ENCODE measurements at places on chromosomes 12 and 14. TPM values are rescaled to one million over a fixed set of nuclear protein-coding genes. Genes with fewer than 3 reads are reported as not detected.

KRT75 gene
- total RNA-seq: 0.15 TPM

SPRYD4 gene
- 3.7 TPM for total RNA-seq

POTEM gene
- total RNA-seq: not detected

DNA sequence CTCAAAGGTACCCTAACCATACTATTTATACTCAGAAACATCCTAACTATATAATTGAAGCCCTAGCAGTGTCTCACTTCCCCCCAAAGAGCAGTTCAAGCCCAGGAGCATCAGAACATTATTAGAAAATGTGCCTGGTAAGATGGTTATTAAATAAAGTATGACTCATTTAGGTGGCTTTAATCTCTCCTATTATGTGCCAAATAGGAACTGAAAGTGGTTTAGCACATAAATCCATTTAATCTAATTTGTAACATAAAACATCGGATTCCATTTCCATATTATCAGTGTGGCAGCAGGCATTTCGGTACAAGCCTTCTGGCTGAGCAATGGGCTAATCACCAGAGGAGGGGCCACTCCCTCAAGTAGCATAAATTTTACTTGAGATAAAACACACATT lies 395.2 kb upstream of the TMTC1 start:
- peaks cover 2% of the 10 kb centered on the region for H3K27me3 ChIP-seq
- no peak overlapping the region for H3K27ac ChIP-seq
- H3K4me3 ChIP-seq: no peak overlapping the region
- DNase-seq: no peak
- H3K4me1 ChIP-seq: no peaks in the 10 kb centered on the region

GPHN gene
- total RNA-seq: 26.6 TPM

- peaks cover 15% of the 10 kb centered on the region for H3K27me3 ChIP-seq
- no peak overlapping the region for H3K27ac ChIP-seq
- DNase-seq: no peak
- no peaks in the 10 kb centered on the region for H3K4me1 ChIP-seq
- no peak overlapping the region for H3K4me3 ChIP-seq
These were observed 1.4 kb upstream of the PTPRO start for GRCh38 chr12:15320881-15321280.

KCNA5 gene
- total RNA-seq: not detected

GRCh38 chr14:45068396-45068795 lies 15.5 kb upstream of the PRPF39 start:
- H3K36me3 ChIP-seq: no peaks in the 10 kb centered on the region
- DNase-seq: no peak
- no peak overlapping the region for H3K27ac ChIP-seq
- no peaks in the 10 kb centered on the region for H3K4me1 ChIP-seq
- H3K4me3 ChIP-seq: no peak overlapping the region

HOXC13 gene
- 93.5 TPM for total RNA-seq

KRT3 gene
- total RNA-seq: not detected

GRCh38 chr12:49010092-49010668 lies 8.4 kb downstream of the PRKAG1 start:
- H3K4me3 ChIP-seq: no peak overlapping the region
- no peak for DNase-seq
- H3K4me1 ChIP-seq: no peaks in the 10 kb centered on the region

GRCh38 chr14:62081951-62082350 lies 319.7 kb downstream of the SNAPC1 start:
- no peaks in the 10 kb centered on the region for H3K4me1 ChIP-seq
- H3K27ac ChIP-seq: no peak overlapping the region
- no peaks in the 10 kb centered on the region for H3K27me3 ChIP-seq
- no peaks in the 10 kb centered on the region for H3K36me3 ChIP-seq

B4GALNT3 gene
- total RNA-seq: 2.3 TPM

KRT79 gene
- total RNA-seq: not detected

DNA sequence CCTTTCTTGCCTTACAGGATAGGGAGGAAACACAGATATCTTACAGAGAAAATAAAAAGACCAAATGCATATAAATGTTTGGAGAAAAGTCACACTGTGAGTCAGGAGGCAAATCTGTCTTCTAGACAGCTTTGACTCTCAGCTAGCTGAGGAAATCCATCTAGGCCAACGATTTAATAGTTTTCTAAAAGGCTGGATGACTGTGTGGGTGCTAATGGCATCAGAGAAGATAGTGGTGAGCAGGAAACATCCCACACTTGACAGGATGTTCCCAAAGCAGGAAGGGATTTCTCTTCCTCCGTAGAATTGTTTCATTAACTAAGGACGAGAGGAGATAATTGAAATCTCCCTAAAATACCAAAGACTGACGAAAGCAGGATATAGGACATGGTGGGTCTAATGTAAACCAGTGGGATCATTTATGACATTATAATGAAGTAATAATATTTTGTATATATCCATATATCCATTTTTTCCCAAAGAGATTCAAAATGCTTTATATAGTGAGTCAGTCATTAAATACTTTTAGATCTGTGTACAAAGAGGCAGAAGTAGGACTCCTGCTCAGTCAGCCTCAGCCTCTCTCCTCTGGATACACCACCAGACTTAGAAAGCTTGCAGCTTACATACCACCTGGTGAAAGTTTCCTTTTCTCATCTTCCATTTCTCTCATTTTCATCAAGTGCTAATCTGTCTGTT lies 44.3 kb upstream of the PSMA6 start:
- H3K36me3 ChIP-seq: no peaks in the 10 kb centered on the region
- H3K27me3 ChIP-seq: no peaks in the 10 kb centered on the region
- DNase-seq: no peak
- H3K4me3 ChIP-seq: no peak overlapping the region
- H3K4me1 ChIP-seq: no peaks in the 10 kb centered on the region

GRCh38 chr12:21764065-21764464 lies 10.4 kb downstream of the KCNJ8 start:
- H3K36me3 ChIP-seq: no peaks in the 10 kb centered on the region
- H3K4me3 ChIP-seq: no peak overlapping the region
- H3K27ac ChIP-seq: no peak overlapping the region
- H3K27me3 ChIP-seq: no peaks in the 10 kb centered on the region
- no peaks in the 10 kb centered on the region for H3K4me1 ChIP-seq
- no peak for DNase-seq

TMEM233 gene
- total RNA-seq: not detected

NID2 gene
- total RNA-seq: 0.36 TPM

ESR2 gene
- total RNA-seq: not detected

PRPF40B gene
- total RNA-seq: 26.3 TPM

GRCh38 chr12:76852106-76852505 lies 26.7 kb downstream of the CSRP2 start:
- H3K4me1 ChIP-seq: no peaks in the 10 kb centered on the region
- H3K36me3 ChIP-seq: peaks cover 2% of the 10 kb centered on the region
- DNase-seq: no peak
- H3K27ac ChIP-seq: no peak overlapping the region
- H3K27me3 ChIP-seq: no peaks in the 10 kb centered on the region

SIRT4 gene
- 1.5 TPM for total RNA-seq

- no peaks in the 10 kb centered on the region for H3K36me3 ChIP-seq
- H3K4me3 ChIP-seq: no peak within 1 kb of the TSS
- H3K27ac ChIP-seq: no peak within 1 kb of the TSS
- DNase-seq: no peak
- peaks cover 3% of the 10 kb centered on the region for H3K27me3 ChIP-seq
These were observed at the start of gene SLC6A13 for GRCh38 chr12:262817-263216. SLC6A13 (minus strand) TSS chr12:262836; CDS start chr12:260052, 2,784 bp downstream.

DNA sequence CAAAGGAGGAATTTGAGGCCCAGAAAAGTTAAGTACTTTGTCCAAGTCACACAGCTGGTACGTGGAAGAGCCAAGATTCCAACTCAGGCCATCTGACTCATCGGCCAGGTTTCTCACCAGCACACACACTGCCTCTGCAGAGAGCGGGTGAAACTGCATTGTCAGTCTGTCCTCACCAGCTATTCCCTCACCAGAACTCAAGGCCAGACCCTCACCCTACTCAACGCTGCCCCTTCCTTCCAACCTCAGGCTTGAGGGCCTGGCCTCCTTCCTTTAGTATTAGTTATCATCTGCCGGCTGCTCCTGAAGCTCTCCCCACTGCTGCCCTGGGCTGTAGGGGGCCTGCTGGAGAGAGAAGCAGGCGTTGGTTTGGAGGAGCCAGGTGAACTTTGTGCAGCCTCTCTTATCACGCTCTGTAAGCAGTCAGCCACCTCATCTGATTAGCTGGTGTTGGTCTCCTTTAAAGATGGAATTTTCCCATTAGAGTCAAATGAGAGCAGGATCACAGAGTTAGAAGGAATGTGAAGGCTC lies 16.6 kb upstream of the PLEK2 start:
- H3K4me1 ChIP-seq: peaks cover 7% of the 10 kb centered on the region
- no peak for DNase-seq
- H3K27ac ChIP-seq: peak overlapping the region; percentile 35
- no peaks in the 10 kb centered on the region for H3K36me3 ChIP-seq

TAS2R13 gene
- total RNA-seq: 0.39 TPM

RESF1 gene
- total RNA-seq: 42.4 TPM

DNA sequence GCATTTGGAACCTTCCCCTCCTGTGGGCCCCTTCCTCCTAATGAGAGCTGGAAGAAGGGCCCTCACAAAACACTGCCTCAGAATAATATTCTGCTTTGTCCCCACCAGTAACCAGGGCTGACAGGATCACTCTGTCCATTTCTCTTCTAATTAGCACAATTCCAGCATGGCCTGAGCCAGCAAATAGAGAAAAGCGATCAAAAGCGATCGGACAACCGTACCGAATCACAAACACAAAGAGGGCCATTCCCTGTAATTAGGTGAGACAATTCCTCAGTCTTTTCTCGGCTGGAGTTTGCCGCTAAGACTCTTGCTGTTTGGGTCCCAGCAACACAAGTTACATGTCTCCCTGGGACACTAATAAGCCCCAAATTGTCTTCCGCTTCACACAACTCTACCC lies 35.6 kb upstream of the VSX2 start:
- no peak overlapping the region for H3K27ac ChIP-seq
- DNase-seq: no peak
- H3K27me3 ChIP-seq: no peaks in the 10 kb centered on the region
- no peak overlapping the region for H3K4me3 ChIP-seq

DNA sequence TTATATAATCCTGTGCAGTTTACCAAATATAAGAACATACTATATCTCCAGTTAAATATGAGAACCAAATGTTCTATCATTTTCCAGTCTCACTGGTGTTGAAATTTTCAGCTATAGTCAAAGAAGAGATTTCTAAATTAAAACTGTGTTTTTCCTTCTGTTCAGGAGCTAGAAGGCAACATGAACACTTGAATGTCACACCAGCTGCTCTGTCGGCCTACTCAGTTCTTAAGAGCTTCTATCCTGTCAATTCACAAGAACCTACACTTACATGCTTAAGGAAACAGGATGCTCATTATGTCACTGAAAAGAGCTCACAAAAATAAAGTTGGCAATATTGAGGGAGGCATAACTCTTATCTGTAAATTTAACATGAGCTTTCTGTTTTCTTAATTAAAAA lies 43.1 kb downstream of the ATP2B1 start:
- no peak for DNase-seq
- H3K4me3 ChIP-seq: no peak overlapping the region
- H3K27me3 ChIP-seq: no peaks in the 10 kb centered on the region
- H3K36me3 ChIP-seq: no peaks in the 10 kb centered on the region
- no peak overlapping the region for H3K27ac ChIP-seq
- peaks cover 7% of the 10 kb centered on the region for H3K4me1 ChIP-seq

DNA sequence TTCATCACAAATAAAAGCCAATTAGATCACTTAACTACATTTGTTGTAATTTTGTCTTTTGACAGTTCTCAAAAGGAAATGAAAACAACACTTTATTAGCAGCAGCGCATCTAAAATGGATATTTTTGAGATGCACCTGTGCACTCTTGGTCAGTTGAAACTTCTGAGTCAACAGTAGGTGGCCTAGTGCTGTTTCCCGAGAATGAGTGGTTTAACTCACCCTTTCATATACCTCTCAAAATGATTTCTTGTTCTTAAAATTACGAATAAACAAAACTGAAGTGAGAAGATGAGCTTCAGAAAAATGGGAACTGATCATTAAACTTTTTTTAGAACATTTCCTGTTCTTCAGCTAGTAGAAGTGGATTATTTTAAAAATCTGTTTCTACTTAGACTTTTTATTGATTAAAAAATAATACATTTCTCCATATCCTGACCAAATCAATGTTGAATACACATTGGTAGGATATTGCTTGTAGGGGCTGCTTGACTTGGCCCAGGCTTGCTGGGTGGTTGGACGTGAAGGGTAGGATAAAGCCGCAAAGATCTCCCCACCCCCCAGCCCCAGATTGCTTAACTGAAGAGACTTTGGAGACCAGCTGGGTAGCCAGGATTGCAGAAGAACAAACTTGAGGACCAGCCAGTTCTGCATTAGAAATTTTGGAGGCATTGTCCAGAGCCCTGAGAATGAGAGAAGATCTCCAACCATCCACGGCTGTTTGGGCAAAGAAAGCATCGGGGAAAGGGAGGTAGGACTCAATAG lies 22.3 kb upstream of the STK38L start:
- no peak for DNase-seq
- H3K27ac ChIP-seq: no peak overlapping the region
- H3K27me3 ChIP-seq: peaks cover 4% of the 10 kb centered on the region
- no peaks in the 10 kb centered on the region for H3K4me1 ChIP-seq

- H3K4me1 ChIP-seq: no peaks in the 10 kb centered on the region
- no peaks in the 10 kb centered on the region for H3K36me3 ChIP-seq
- peak; percentile 42 for DNase-seq
These were observed 79.5 kb downstream of the ARMH4 start for GRCh38 chr14:58072288-58073071.

IFT81 gene
- 15.5 TPM for total RNA-seq

GRCh38 chr12:81530352-81530751 lies 228.8 kb downstream of the PPFIA2 start:
- H3K4me1 ChIP-seq: no peaks in the 10 kb centered on the region
- no peak overlapping the region for H3K27ac ChIP-seq
- H3K36me3 ChIP-seq: no peaks in the 10 kb centered on the region
- no peak for DNase-seq

- no peak for DNase-seq
- H3K4me1 ChIP-seq: peaks cover 5% of the 10 kb centered on the region
- H3K36me3 ChIP-seq: no peaks in the 10 kb centered on the region
These were observed 5.8 kb downstream of the ARHGEF40 start for GRCh38 chr14:21075719-21076437.

GRCh38 chr12:11555743-11556625 lies 93.5 kb upstream of the ETV6 start:
- no peak overlapping the region for H3K4me3 ChIP-seq
- DNase-seq: no peak
- H3K36me3 ChIP-seq: no peaks in the 10 kb centered on the region
- no peaks in the 10 kb centered on the region for H3K4me1 ChIP-seq
- peaks cover 8% of the 10 kb centered on the region for H3K27me3 ChIP-seq
- H3K27ac ChIP-seq: no peak overlapping the region

TOMM20L gene
- not detected for total RNA-seq

- DNase-seq: no peak
- no peaks in the 10 kb centered on the region for H3K36me3 ChIP-seq
- H3K27ac ChIP-seq: no peak overlapping the region
- no peak overlapping the region for H3K4me3 ChIP-seq
- H3K27me3 ChIP-seq: no peaks in the 10 kb centered on the region
These were observed 109.3 kb downstream of the PTPRQ start for GRCh38 chr12:80553316-80553715.

GRCh38 chr12:14885718-14886221 lies at the start of gene MGP:
MGP (minus strand) TSS chr12:14885854; CDS start chr12:14885791, 63 bp downstream.
- H3K4me3 ChIP-seq: no peak within 1 kb of the TSS
- H3K36me3 ChIP-seq: no peaks in the 10 kb centered on the region
- DNase-seq: no peak
- H3K27me3 ChIP-seq: no peaks in the 10 kb centered on the region

- H3K4me1 ChIP-seq: peaks cover 4% of the 10 kb centered on the region
- peaks cover 3% of the 10 kb centered on the region for H3K36me3 ChIP-seq
- H3K27ac ChIP-seq: peak overlapping the region; percentile 92
- H3K27me3 ChIP-seq: no peaks in the 10 kb centered on the region
These were observed 371 bp downstream of the CHD8 start for GRCh38 chr14:21455592-21455911.

- DNase-seq: no peak
- H3K27ac ChIP-seq: no peak overlapping the region
- no peaks in the 10 kb centered on the region for H3K36me3 ChIP-seq
- 0 out of 2 replicates have a peak, but pooled peaks cover 3% of the 10 kb centered on the region for H3K27me3 ChIP-seq
- H3K4me3 ChIP-seq: no peak overlapping the region
These were observed 1.7 kb upstream of the LRP1 start for GRCh38 chr12:57126561-57126960.
